ENCODE measurements at places on chromosomes 3 and 15.

DNA sequence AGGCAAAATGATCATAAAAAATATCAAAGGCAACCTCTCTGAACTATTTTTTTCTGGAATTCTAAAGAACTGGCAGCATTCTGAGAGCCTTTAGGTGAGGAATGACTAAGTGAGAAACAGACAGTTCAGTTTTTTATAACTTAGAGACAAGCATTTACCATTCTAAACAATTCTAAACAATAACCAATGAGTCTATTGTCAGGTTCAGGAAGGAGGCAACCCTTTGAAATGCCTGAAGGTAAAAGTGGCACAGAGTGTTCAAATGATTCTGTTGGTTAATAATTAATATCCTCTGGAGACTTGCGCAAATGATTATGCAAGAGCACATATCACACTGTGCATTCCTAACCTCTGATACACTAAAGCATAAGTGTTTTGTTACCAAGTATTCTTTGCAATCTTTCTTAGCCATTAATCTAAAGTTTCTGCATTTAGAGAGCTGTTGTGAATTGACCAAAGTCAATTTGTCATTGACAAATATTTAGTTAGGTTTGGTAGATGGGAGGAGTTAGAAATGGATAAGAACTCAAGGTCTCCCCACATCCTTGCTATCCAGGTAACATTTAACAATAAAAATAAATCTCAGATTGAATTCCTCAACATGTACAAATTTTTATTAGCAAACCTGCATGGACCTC is 9.2 kb upstream of the TGFBR2 start:
- peak; percentile 51 for DNase-seq

DNA sequence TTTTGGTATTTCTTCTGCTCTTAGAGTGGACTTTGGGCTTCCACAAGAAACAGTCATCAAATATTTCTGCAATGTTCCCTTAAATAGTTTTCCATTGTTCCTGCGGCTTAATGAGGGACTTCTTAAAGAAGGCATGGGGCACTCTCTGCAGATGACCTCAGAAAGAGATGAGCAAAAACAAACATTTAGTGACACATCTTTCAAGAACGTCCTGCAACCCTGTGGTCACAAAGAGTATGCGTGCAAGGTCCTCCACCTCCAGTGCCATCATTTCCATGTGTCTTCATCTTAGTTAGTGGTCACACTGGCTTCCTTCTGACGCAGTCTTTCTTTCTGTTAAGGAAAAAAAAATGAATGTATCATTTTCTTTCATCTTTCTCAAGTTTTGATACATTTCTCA is 56.2 kb downstream of the GREM1 start:
- no peak for DNase-seq

- DNase-seq: no peak
Measured at GRCh38 chr3:10577486-10577885, 72.1 kb upstream of the ATP2B2 start.

DNA sequence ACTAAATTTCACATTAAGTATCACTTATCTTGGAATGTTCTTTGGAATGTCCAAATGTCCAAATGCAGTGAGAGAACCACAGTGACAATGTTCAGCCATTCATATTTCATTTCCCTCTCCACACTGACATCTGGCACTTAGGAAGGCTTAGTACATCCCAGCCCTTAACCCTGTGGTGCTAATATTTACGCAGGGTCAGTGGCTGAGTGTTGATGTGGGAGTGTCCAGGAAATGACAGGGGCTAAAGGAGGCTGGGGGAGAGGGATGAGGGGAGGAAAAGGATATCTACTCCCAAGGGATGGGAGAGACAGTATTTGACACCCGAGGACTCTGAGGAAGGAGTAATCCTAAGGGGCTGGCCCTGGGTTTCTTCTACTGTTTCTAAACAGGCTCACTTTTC is 14.1 kb upstream of the CCR4 start:
- no peak for DNase-seq

DNA sequence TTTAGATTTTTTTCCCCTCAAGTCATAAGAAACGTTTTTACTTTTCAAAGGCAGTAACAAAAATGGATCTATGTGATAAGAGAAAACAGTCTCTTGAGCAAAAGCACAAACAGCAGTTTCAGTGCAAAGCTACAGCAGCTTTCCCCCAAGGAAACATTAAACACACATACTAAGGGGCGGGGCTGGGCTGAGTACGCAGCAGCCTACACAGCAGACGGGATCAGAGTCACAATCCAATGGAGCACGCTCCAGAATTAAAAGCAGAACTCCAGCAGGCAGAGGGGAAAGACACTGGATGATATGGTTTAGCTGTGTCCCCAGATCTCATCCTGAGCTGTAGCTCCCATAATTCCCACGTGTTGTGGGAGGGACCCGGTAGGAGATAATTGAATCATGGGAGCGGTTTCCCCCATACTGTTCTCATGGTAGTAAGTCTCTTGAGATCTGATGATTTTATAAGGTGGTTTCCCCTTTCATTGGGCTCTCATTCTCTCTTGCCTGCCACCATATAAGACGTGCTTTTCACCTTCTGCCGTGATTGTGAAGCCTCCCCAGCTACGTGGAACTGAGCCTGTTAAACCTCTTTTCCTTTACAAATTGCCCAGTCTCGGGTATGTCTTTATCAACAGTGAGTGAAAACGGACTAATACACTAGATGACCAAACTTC is 116.2 kb upstream of the SLCO3A1 start:
- DNase-seq: no peak

DNA sequence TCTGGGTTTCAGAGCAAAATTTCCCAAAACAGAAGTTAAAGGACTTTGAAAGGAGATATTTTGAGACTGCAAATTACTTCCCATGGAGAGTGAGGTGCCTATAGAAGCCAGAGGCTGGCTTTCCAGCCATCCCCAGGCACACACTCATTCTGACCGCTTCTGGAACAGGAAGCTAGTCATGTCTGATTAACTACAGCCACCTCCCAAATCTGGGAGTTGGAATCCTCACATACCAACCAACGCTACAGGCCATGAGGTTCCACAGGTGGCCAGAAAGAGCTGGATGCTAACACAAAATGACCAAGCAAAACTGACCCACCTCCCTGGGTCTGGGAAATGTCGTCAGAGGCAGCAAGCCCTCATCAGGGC is 87.2 kb downstream of the SNRK start:
- no peak for DNase-seq

GRCh38 chr3:152402695-152403451 is 134.1 kb downstream of the MBNL1 start:
- no peak for DNase-seq

- peak; percentile 47 for DNase-seq
Measured at GRCh38 chr3:174444391-174444790, 414.7 kb upstream of the NAALADL2 start.

DNA sequence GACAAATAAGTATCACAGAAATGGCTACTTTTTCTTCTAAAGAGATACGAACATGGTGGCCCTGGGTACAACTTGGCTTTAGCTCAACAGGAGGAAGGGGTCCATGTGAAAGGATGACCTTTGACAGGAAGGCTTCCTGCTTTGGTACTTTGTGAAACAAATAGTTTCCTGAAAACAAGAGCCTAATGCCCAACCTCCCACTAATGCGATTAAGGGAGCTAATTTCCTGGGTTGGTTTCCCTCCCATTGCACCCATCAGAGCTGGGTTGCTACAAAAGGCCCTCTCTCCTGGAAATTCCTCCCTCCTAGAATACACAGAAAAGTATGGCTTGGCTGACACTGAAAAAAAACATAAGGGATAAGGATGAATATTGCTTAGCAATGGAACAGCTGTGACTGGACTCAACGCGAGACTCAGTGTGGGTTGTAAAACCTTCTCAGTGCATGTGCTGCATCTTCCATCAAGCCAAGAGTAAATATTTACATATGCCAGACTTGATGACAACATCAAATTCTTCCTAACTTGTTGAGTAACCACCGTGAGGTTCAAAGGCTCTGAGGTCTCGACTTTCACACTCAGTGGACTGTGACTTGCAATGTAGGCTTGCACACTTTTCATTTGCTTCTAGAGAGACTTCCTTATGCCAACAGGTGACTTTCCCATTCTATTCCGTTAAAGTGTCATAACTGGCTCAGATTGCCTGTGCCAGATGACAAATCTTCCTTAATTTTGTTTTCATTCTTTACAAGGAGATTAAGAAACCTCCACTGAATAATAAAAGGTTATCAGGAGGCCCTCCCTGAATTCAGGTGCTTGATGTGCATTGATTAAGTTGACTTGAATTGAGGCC is 60.1 kb downstream of the ADAMTS9 start:
- no peak for DNase-seq

GRCh38 chr3:134608023-134608770 is 42.6 kb downstream of the KY start:
- DNase-seq: no peak

DNA sequence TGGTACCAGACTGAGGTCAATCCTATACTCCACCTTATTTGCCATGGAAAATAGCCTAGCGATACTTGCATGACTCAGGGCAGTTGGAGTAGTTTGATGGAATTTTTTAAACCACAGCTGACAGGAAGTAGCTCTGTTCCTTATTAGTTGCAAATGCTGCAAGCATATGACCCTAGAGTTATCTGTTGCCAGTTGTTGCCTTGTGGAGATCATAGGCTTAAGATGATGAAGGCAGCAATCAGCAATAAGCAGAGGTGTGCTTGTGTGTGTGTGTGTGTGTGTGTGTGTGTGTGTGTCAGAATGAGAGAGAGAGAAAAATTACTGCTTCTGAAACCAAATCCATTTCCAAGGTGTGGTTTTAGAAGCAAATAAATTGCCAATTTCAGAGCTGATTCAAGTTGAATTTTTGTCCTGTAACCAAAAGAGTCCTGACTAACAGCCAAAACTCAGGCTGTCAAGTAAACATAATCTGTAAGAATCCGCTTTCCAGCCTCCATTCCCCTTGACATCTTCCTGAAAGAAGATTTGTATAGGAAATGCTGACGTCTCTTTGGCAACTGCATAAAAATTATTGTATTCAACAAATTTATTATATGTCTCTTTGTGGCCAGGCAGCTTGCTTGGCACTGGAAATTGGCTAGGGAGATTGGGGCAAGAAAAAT is 141.2 kb downstream of the SERPINI1 start:
- DNase-seq: peak; percentile 82

- no peak for DNase-seq
Measured at GRCh38 chr3:165532851-165533250, 304.4 kb downstream of the BCHE start.

DNA sequence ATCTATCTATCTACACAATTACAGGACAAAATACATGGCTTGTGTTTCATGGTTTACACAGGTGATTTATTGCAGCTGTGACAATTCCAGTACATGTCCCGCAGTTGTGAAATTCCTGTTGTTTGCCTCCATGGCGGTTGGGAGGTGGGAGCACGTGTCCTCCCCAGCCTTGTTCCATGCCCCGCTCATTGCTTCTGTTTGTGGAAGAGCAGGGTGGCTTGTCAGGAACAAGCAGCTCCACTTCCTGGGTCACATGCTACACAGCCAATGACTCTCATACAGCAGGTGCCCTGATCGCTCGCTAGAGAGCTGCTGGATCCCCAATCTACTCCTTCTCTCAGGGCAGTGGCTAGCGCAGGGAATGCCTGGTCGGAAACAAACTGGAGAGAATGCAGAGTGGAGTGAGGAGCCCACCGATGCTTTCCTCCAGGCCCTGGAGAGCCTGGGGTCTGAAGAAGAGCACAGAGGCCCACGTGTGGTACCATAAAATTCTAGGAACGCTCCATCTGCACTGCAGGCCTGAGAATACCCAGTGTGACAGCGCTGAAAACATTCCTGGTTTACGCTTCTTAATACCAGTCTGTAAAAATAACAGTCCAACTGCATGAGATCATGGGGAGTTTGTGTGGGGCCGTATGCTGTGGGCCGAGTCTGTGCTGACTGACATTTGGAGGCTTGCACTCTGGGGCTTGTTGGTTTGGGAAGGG is 270.6 kb upstream of the RGMA start:
- DNase-seq: no peak

DNA sequence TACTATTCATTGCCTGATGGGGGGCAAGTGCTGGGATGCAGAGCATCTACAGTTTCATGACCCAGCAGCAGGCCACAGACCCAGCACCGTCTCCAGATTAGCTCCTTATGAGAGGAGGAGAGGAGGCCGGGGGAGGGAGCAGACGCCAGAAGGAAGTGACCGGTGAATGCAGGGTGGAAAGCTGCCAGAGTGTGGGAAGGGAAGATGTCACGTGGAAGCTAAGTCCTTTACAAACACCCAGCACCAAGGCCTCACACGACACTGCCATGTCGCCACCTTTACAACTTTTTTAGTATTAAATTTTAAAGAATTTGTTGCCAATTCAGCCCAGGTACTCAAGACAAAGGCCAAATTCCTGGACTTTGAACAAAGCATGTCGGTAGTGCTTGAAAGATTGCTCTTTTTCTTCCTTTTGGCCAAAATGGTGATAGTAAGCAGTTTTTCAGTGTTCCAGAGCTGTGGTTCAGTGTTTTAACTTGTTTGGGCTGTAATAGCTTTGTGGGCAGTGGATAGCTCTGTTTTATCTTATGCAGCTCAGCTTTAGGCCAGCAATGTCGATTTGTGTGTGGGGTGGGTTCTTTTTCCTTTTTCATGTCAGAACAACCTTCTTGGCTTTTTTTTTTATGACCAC is 58.2 kb downstream of the ZBTB38 start:
- peak; percentile 71 for DNase-seq

DNA sequence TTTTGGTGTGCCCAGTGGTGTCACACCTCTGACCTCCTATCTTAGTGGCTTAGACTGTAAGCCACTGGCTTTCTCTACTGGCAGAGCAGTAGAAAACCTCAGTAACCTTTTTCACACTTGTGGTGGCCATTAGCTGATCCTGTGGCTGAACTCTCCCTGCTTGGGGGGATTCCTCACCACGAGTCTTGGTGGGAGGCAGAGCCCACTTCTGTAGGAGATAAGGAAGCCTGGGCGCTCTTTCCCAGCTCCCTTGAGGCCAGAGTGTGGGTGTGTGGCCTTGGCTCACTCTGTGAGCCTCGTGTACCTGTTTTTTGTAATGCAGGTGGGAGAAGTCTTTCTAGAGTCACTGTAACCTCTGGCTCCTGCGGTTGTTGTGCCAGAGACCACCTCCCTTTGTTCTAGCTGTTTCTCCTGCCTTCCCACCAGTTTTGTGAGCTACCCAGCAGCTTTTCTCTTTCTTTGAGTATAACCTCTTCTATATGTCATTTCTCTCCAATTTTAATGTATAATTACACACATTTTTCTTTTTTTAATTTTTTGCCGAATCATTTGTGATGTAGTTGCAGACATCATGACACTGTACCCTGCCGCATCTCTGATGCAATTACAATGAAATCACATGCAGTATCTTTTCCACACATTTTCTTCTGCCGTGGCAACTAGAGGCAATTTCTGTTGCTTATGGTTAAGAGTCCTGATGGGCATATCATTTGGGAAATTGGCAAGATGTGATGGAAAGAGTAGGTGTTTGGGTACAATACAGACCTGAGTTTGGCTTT is 13.8 kb downstream of the XCR1 start:
- DNase-seq: peak; percentile 35

DNA sequence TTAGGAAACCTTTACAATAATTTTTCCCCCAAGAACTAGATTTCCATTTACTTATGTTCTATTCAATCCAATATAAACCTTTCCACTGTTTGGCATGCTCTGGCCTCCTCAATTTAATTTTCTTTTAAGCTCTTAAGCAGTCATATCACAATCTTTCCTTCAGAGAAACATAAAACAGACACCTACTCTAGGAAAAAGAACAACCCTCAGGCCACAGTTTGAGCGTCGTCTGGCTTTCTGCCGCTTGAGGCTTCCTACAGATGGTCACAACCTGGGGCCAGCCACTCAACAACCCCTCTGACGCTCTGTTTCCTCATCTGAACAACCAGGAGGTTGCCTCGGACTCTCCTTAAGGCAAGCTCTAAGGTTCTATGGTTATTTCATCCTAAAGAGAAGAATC is 143.3 kb downstream of the ADAMTS17 start:
- no peak for DNase-seq

GRCh38 chr15:29106551-29107290 is 162.9 kb downstream of the NSMCE3 start:
- no peak for DNase-seq
